Foreskin keratinocyte (primary cell): ENCODE measurements at places on chromosomes 2 and 18.
A peak's percentile ranks its signal among the peaks of the same experiment; 100 is the strongest.

DNA sequence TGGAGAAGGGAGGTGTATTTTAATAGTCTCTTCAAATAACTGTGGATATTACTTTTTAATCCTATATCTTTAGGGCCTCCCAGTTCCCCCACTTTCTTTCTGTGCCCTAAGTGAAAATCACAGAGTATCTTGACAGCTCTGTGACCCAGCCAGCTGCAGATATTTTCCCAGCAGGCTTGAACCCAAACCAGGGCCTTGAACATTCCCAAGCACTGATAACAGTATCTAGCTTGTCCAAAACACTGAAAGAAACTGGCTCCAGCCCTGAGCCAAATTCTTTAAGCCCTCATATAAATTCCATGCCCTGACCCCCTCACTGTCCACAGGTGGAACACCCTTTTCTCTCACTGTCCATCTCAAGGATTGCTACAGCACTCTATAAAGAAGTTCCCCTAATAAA lies 388.1 kb upstream of the CHAC2 start:
- DNase-seq = no peak

- no peak for DNase-seq
Measured at GRCh38 chr18:22344445-22344844, 73.3 kb downstream of the CTAGE1 start.

- no peak for DNase-seq
Measured at GRCh38 chr2:220736778-220737177, 835.3 kb downstream of the EPHA4 start.

DNA sequence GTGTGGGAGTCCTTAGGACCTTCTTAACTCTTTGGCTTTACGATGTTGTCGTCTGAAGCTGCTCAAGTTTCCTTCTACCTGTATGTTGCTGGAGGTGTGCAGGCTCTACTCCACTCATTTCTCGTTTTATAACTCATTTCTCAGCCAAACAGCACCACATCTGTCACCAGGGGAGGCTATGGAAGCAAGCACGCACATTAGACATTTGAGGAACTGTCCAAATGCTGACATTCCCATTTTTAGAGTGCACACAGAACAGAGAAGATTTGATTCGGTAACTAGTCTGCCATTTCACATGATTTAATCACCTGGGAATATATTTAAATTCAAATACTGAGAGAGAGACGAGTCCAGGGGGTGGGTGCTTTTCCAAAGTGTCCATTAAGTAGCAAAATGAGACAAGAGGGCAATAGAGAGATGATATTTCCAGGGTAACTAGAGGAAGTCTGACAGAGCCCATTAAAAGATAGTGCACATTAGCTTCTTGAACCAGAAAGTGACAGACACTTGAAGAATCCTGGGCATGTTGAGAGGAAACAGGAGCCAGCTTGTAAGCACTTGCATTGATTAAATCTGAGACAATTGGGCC lies 793.3 kb downstream of the TDRD15 start:
- DNase-seq = no peak

- no peak for DNase-seq
Measured at GRCh38 chr2:174593041-174593440, 4.6 kb downstream of the WIPF1 start.

DNA sequence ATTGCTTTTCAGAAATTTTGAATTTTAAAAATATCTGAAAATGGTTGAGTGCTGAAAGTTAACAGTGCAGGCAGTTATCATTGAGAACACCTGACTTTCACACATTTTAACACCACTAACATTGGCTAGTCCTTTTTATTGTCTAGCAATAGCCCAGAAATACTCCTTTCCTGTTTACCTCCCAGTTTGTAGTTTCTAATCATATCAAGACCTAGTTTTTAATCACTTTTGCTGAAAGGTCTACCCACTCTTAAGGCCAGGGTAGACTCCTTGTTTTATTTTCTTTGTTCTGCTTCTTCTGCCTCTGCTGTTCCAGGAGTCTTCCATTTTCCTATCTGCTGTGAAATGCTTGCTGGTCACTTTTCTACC lies 72.1 kb downstream of the UBE2E3 start:
- DNase-seq = no peak

GRCh38 chr2:180980943-180981911 lies 822 bp downstream of the UBE2E3 start:
- peak; percentile 36 for DNase-seq

- DNase-seq = peak; percentile 96
Measured at GRCh38 chr2:121075006-121075551, 209.9 kb downstream of the TFCP2L1 start.
